ENCODE measurements at places on chromosomes 5 and 9.

GRCh38 chr9:79623799-79624721 is 52.3 kb downstream of the TLE4 start:
- no peak for DNase-seq

- DNase-seq, result no peak
Observed at GRCh38 chr5:133246376-133247150, 194.8 kb downstream of the HSPA4 start.

- DNase-seq, result no peak
Observed at GRCh38 chr9:7259544-7260241, 501.9 kb downstream of the KDM4C start.

DNA sequence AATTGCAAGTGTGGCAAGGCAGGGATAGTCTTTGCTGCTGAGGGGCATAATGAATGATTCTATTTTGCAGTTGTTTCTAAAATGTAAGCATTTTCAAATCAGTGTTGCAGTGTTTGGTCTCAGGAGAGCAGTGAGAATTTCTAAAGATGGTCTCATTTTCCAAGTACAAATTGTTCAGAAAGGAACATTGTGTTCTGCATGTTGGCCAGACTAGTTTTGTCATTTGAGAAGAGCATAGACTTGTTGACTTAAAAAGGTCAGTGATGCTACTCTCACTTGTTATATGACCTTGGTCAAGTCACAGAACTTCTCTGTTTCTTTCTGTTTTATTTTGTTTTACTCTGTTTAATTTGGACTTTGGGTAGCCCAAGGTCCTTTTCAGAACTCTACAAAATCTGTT is 344.6 kb downstream of the OSTF1 start:
- DNase-seq, result no peak

GRCh38 chr5:122291000-122291901 is 20.8 kb upstream of the SNCAIP start:
- no peak for DNase-seq

- DNase-seq, result no peak
Observed at GRCh38 chr5:5481206-5481605, 58.7 kb downstream of the ICE1 start.
